ENCODE measurements at places on chromosomes 1 and 21.

- no peak for DNase-seq
These were observed 20.5 kb downstream of the CYP4B1 start for GRCh38 chr1:46819335-46819734.

DNA sequence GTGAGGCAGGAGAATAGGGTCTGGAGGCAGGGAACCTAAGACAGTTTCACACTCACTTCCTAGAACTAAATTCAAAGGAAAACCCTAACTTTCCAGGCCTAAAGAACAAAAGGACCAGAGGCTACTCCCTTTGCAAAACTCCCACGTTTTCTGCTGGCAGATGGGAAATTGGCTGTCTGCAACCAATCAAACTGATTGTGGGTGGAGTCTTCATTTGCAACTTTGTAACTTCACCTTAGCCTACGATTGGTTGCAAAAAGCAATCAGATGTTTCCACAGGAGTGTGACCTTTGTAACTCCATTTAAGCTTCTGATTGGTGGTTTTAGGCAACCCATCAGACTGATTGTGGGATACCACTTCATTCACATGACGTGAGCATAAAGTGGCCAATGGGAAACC lies 19.7 kb upstream of the GNG4 start:
- DNase-seq, result no peak

GRCh38 chr1:222090103-222090502 lies 348.2 kb upstream of the DUSP10 start:
- DNase-seq, result no peak

DNA sequence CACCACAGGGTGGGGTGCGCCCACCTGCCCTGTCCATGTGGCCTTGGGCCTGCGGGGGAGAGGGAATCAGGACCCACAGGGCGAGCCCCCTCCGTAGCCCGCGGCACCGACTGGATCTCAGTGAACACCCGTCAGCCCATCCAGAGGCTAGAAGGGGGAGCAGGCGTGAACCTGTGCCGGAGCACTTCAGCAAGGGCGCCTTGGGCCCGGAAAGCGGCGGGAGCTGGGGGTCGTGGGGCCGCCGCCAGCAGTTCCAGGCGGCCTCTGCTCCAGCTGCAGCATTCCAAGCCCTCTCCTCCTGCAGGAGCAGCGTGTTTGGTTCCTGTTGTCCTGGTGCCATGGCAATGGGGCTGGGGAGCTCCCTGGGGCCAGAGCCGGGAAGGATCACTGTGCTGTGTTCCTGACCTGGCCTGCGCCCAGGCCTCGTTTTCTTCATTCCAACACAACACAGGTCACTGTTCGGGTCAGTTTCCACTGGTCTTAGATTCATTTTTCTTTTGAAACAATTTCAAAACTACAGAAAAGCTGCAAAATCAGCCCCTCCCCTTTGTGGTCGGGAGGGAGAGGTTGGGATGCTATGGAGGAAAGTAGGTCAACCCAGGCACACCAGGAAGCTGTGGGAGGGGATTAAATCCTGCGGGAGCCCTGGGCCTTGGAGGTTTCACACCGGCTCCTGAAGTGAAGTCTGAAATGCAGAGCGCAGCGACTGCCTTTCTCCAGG lies 18.8 kb downstream of the SLX9 start:
- no peak for DNase-seq

- DNase-seq, result no peak
These were observed 432.0 kb upstream of the BEND5 start for GRCh38 chr1:49208712-49209111.

GRCh38 chr1:37107153-37107907 lies 73.0 kb upstream of the GRIK3 start:
- DNase-seq, result no peak
